ENCODE measurements at places on chromosomes 7 and 10.

DNA sequence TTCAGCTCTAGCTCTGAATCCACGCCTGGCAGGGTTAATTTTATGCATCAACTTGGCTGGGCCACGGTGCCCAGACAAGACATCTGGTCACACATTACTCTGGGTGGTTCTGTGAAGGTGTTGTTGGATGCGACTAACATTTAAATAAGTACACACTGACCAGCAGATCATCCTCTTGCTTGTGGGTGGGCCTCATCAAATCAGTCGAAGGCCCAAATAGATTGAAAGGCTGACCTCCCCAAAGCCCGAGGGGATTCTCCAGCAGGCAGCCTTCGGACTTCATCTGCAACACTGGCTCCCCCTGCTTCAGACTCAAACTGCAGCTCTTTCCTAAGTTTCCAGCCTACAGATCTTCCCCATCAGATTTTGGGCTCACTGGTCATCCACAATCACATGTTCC lies 53.6 kb downstream of the SFMBT2 start:
- DNase-seq = no peak

DNA sequence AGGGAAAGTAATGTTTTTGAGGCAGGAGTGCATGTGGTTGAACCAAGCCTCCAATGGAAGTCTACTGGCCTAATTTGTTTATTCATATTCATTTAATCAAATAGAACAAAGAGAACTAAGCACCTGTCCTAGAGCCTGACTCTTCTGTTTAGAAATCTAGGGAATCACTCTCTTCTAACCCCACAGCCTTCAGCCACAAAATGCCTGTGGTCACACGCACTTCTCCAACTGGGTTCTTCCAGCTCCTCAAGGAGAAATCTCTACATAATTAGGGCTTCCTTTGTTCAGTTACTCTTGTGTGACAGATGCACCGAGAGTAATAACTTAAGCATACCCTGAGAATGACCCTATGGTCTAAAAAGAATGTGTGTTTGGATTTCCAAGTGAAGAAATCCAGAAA lies 133.7 kb upstream of the NAMPT start:
- no peak for DNase-seq

DNA sequence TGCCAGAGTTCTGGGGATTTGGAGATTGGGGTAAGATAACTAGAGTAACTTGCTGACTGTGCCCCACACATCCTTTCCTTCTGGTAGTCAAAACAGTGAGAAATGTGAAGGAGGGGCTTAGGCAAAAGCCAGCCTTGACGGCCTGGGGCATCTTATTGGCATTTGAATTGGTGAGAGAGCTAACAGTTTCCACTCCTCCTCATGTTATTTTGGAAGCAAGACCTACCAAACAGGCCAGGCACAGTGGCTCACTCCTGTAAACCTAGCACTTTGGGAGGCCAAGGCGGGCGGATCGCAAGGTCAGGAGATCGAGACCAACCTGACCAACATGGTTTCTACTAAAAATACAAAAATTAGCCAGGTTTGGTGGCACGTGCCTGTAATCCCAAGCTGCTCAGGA lies 596.6 kb downstream of the GRM8 start:
- no peak for DNase-seq

- no peak for DNase-seq
Measured at GRCh38 chr10:121405549-121405948, 192.7 kb downstream of the FGFR2 start.

GRCh38 chr10:13462551-13462950 lies 66.3 kb downstream of the BEND7 start:
- DNase-seq = no peak

DNA sequence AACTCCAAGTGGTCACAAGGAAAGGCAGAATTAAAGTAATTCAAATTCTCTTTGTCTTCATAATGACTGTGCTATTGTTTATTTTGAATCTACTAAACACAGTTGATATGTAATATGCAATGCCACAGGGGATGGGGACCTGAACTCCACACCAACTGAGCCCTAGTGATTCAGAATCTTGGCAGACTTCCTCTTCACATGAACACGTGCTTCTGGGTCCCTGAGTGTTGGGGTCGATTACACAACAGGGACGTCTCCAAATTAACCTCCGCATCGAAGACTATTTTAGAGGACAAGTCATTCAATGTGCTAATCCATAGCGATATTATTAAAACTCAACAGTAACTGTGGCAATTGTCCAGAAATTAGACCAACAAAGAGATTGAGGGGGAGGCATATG lies 95.3 kb upstream of the CARD11 start:
- no peak for DNase-seq

GRCh38 chr7:169276-170172 lies 22.8 kb upstream of the FAM20C start:
- DNase-seq = no peak

GRCh38 chr7:2564970-2565540 lies 6.3 kb downstream of the IQCE start:
- DNase-seq = no peak

DNA sequence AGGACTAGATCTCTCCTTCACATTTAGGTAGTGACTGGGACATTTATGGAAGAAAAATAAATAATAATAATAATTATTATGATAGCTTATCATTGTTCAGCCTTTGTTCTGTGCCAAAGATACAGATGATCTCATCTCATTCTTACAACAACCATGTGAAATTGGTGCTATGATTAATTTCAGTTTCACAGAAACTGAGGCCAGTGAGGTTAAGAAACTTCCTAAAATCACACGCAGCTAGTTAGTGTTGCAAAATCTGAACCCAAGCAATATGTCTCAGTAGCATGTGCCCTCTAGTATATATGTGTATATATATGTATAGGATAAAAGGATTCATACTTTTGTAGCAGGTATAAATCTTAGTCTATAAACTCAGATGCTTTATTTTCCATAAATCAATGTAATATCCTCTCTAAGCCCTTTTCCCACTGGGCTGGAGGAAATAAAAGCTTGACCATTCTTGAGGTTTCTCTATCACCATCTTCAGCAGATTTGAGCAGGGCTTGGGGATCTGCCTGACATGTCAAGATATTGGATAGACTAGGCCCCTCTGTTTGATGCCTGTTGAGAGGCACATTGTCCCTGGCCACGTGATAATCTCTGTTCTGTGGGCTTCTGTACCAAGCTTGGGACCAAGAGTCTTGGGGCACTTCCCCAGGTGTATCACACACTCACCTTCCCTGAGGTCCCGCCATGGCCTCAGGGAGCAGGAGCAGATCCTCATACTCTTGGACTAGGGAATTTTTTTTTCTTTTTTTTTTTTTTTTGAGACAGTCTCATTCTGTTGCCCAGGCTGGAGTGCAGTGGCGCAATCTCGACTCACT lies 172.6 kb upstream of the NRP1 start:
- DNase-seq = no peak

- DNase-seq = no peak
Measured at GRCh38 chr10:72830625-72831024, 62.9 kb upstream of the OIT3 start.

DNA sequence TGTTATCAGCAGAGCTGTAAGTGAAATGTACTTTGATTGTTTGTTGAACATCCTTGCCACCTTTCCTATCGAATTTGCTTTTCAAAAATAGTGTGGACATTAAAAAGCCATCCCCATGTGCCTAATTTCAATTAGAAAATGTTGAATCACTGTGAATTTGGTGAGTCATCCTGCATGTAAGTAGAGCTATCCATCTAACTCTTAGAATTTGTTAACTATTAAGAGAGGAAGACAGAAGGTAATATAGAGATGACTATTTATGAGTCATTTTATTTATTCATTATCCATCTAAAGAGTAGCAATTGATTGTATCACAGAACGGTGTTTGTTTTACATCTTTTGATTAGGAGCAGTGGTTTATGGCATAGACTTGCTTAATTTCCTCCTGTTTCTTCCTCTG lies 154.7 kb downstream of the MGMT start:
- DNase-seq = no peak

GRCh38 chr7:7895004-7895650 lies 73.5 kb upstream of the GLCCI1 start:
- DNase-seq = no peak

DNA sequence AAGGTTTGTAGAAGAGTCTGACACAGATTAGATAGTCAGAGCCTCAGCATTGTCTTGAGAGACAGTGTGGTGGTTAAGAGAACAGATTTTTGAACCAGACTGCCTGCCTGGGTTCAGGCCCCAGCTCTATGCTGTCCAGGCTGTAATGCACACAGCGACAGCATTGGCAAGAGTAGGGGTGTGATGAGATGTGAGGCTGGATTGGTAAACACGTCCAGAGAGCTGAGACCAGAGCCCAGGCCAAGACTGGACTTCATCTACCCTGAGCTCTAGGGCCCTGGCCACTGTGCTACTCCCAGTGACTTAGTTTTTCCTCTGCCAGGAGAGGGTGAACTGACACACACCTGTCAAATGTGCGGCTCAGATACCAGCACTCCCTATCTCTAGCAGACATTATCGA lies 360.4 kb downstream of the RPS24 start:
- no peak for DNase-seq

GRCh38 chr7:149085866-149086265 lies 4.7 kb downstream of the ZNF786 start:
- DNase-seq = no peak

GRCh38 chr7:30074422-30075030 lies 46.3 kb downstream of the PLEKHA8 start:
- peak; percentile 59 for DNase-seq

DNA sequence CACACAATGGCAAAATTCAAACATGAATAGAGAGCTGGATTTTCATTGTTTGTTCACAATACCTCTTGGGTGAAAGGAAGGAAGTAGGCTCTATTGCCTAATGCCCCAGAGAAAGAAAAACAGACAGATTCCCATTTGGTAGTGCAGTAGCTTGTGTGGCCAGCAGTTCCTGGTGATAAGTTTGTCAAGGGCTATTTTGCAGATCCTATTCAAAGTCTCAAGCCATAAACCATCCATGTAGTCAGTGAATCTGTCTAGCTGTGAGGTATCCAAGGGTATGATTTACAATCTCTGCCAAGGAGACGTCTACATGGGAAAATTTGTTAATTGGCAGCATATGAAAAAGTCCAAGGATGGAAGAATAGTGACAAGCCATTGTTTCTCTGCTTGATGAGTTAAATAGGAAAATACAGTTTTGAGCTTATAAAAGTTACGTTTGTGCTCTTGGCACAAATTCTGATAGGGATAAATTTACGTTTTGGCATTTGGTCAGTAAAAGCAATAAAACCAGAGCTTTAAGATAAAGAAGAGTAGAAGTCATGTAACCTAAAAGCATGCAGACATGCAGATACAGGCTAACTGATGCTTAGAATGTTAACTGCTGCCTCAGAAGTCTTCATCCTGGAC lies 269.1 kb downstream of the GATA3 start:
- no peak for DNase-seq

DNA sequence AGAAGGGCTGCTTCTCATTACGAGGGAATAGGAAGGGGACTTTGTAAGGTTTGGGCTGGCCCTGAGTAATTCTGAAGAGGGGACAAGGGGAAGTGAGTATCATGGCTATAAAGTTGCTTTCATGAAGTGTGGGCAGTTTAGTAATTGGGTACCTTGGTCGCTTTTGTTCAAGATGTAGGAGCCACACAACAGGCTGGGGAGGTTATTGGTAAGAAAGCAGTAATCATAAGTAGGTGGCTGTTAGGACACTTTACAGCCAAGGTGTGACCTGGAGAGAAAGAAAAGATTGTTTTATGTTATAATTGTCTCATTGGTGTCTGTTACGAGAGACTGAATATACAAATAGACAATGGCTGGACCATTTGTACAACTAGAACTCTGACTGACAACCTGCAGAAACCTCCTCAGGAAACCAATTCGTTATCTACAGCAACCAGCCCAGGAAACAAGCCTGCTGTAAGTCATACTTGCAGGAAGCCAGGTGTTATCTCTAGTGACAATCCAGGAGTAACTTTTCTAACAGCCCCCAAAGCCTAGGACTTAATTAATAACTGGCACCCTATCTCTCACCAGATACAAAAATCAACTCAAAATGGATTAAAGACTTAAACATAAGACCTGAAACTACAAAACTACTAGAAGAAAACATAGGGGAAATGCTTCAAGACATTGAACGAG lies 5.0 kb upstream of the CCM2 start:
- no peak for DNase-seq

- DNase-seq = no peak
Measured at GRCh38 chr10:73768881-73769280, 13.0 kb upstream of the CHCHD1 start.

DNA sequence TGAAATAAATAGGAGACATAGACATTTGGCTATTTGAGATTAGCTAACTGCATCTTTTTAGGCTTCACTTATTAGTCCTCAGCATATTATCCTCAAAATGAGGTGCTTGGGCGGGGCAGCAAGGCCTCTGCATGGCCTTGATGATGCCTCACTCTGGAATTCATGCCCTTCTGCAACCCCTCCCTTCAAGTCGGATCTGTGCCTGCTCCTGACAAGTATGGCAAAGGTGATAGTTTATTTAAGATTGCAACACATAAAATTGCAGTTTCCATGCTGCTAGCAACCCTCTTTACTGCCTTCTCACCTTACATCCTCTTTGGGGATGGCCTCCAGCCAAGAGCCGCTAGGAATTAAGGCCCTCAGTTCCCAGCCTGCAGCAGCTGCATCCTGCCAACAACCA lies 241.3 kb upstream of the ADARB2 start:
- no peak for DNase-seq

- DNase-seq = peak; percentile 50
Measured at GRCh38 chr7:65448816-65449504, 75.3 kb downstream of the ZNF92 start.

GRCh38 chr10:30619966-30620365 lies 9.6 kb downstream of the LYZL2 start:
- no peak for DNase-seq

DNA sequence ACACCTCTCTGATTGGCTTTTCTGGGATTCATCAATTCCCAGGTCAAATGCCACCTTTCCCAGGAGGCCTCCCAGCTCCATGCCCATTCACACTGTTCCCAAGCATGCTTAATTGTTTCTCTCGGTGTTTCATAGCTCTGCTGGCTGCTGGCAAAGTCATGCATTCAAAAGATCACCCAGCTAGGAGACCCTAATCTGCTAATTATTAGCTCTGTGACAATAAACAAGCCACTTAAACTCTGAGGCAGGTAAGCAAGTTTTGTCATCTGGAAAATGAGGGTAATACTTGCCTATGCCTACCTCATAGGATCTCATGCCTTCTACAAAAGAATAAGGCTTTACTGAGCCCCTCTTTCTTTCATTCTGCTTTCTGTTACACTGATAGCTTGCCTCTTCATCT lies 828 bp upstream of the KEL start:
- no peak for DNase-seq

GRCh38 chr7:131557652-131558385 lies 1.4 kb upstream of the PODXL start:
- DNase-seq = no peak
